ENCODE measurements at places on chromosomes 7 and 10. TPM values are rescaled to one million over a fixed set of nuclear protein-coding genes. Genes with fewer than 3 reads are reported as not detected.

GRCh38 chr10:15141136-15142054 lies 27.1 kb downstream of the NMT2 start:
- H3K27ac ChIP-seq, result peak overlapping the region; percentile 22
- no peak overlapping the region for H3K4me3 ChIP-seq

- H3K4me3 ChIP-seq, result no peak overlapping the region
- H3K36me3 ChIP-seq, result no peaks in the 10 kb centered on the region
- no peak overlapping the region for H3K27ac ChIP-seq
- no peaks in the 10 kb centered on the region for H3K4me1 ChIP-seq
- H3K27me3 ChIP-seq, result no peaks in the 10 kb centered on the region
Observed at GRCh38 chr7:116232920-116233319, 22.6 kb downstream of the TES start.

DNA sequence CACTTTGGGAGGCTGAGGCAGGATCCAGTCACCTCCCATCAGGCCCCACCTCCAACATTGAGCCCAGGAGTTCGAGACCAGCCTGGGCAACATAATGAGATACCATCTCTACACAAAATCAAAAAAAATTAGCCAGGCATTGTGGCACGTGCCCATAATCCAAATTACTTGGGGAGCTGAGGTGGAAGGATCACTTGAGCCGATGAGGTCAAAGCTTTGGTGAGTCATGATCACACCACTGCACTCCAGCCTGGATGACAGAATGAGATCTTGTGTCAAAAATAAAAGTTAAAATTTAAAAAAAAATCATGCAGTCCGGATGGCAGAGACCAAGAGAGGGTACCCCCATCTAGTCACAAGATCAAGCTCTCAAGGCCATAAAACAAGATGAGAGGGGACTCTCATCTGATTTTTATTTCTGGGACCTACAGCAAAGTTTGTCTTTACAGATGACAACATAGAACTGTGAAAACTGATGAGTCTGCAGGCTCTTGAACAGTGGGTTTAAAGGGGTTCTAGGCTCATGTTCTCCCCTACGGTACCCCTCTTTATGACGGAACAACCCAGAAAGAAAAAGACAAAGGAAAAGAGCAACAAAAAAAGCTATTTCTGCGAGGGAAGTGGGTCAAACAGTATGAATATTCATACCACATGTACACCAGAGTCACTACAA lies 28.9 kb upstream of the CREB3L2 start:
- H3K27ac ChIP-seq, result no peak overlapping the region
- H3K4me3 ChIP-seq, result no peak overlapping the region
- H3K27me3 ChIP-seq, result no peaks in the 10 kb centered on the region

GRCh38 chr7:82438521-82438920 lies 5.1 kb downstream of the CACNA2D1 start:
- no peak for DNase-seq
- peaks cover 13% of the 10 kb centered on the region for H3K27me3 ChIP-seq
- H3K36me3 ChIP-seq, result no peaks in the 10 kb centered on the region
- H3K27ac ChIP-seq, result no peak overlapping the region
- H3K4me1 ChIP-seq, result peaks cover 5% of the 10 kb centered on the region

DNA sequence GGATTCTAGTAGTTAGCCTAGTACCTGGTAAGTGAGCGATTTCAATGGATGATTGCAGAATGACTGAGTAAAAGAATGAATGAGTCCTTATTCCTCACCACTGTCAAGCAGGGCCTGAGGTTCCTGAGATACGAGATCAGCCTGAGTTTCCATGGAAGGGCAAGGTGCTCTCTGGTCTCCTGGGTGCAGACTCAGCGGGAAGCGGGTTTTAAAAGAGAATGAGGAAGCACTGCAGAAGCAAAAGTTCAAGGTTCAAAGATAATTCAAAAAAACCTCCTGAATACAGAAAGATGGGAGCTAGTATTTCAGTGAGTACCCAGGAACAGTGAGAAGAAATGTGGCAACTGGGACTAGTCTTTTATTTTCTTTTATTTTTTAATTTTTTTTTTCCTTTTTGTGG lies 4.3 kb downstream of the ZNF3 start:
- peaks cover 20% of the 10 kb centered on the region for H3K4me1 ChIP-seq
- H3K27ac ChIP-seq, result no peak overlapping the region

DNA sequence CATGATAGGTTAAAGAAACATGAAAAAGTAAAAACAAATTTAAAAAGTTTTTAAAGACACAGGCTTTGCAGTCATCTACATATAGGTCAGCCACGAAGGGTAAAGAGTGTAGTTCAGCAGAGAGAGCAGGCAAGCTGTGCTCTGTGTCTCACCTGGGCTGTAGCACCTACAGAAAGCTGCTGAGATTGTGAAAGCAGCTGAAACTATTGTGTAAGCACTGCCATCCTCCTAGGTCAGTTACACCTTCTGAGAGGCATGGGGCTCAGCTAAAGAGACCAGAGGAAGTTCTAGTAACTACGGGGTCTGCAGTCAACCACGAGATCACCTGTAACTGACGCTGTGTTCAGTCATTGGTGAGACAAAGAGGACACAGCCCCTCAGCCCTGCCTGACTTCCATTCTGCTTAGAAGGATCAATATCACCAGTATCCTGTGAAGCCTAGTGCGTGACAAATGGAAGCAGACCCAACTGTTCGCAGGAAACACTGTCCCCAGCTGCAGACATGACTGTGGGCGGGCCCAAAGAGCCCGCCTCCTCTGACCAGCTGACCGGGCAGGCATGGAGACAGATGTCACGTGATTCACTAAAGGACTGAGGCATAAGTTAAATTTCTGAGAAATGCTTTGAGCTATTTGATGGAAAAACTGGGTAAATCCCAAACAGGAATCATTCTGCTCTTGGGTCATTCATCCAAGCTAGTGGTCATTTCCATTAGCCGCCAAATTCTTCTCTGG lies 87.9 kb downstream of the EBF3 start:
- H3K4me3 ChIP-seq, result no peak overlapping the region
- H3K4me1 ChIP-seq, result peaks cover 22% of the 10 kb centered on the region
- H3K36me3 ChIP-seq, result peaks cover 9% of the 10 kb centered on the region
- H3K27ac ChIP-seq, result no peak overlapping the region
- DNase-seq, result peak; percentile 48

DNA sequence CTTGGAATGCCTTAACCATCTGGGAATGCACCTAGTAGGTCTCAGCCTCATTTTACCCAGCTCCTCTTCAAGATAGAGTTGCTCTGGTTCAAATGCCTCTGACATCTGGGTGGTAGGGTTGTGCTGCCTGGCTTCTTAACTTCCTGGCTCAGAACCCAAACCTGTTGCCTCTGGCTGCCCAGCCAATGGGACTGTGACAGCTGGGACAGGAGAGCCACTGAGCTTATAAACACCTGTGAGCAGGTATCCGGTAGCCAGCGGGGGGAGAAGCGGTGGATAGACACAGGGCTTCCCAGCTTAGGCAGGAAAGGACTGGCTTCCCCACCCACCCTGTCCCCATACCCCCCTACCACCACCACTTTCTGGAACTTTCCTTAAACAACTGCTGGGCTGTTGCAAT lies 115.8 kb upstream of the CARD11 start:
- H3K4me1 ChIP-seq, result no peaks in the 10 kb centered on the region
- no peaks in the 10 kb centered on the region for H3K27me3 ChIP-seq
- no peak for DNase-seq
- no peaks in the 10 kb centered on the region for H3K36me3 ChIP-seq
- H3K4me3 ChIP-seq, result no peak overlapping the region

Gene TWIST1
- total RNA-seq, result 6.5 TPM

Gene CCL24
- total RNA-seq, result not detected

Gene COL1A2
- total RNA-seq, result 3,270 TPM

Gene GPR85
- total RNA-seq, result 13.6 TPM
